ENCODE measurements at places on chromosomes 6 and 20.

GRCh38 chr20:35151736-35152135 is 4.6 kb upstream of the EDEM2 start:
- H3K27ac ChIP-seq: no peak overlapping the region
- H3K4me3 ChIP-seq: no peak overlapping the region
- no peaks in the 10 kb centered on the region for H3K27me3 ChIP-seq
- no peak for DNase-seq

DNA sequence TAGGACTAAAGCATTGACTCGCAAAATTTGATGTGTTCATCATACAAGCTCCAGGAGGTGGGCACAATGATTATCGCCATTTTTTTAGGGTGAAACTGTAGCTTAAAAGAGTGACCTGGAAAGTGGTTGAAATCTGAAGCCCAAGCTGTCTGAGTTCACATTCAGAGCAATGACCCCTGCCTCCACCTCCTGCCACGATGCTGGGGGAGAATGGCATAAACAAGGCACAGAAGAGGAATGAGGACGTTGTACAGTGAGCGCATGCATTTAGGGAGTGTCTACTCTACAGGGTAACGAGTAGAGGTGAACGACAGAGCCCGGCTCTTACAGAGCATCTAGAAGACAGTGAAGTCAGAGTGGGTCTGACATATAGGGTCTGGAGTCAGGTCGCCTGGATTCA is 37.2 kb downstream of the CNKSR3 start:
- H3K27me3 ChIP-seq: peaks cover 20% of the 10 kb centered on the region
- no peak for DNase-seq
- no peak overlapping the region for H3K27ac ChIP-seq
- no peak overlapping the region for H3K4me3 ChIP-seq
- no peaks in the 10 kb centered on the region for H3K36me3 ChIP-seq

GRCh38 chr20:36775196-36775595 is 1.6 kb upstream of the DSN1 start:
- DNase-seq: no peak
- peak overlapping the region; percentile 85 for H3K4me3 ChIP-seq
- H3K36me3 ChIP-seq: peaks cover 16% of the 10 kb centered on the region
- peak overlapping the region; percentile 87 for H3K27ac ChIP-seq

GRCh38 chr6:36608788-36609563 is 14.8 kb downstream of the SRSF3 start:
- H3K27ac ChIP-seq: peak overlapping the region; percentile 70
- no peaks in the 10 kb centered on the region for H3K27me3 ChIP-seq
- DNase-seq: no peak
- peaks cover 45% of the 10 kb centered on the region for H3K4me1 ChIP-seq
- peaks cover 99% of the 10 kb centered on the region for H3K36me3 ChIP-seq

GRCh38 chr6:147551976-147552375 is 43.5 kb downstream of the SAMD5 start:
- no peaks in the 10 kb centered on the region for H3K4me1 ChIP-seq
- no peak for DNase-seq
- H3K27ac ChIP-seq: no peak overlapping the region
- no peak overlapping the region for H3K4me3 ChIP-seq
- H3K27me3 ChIP-seq: no peaks in the 10 kb centered on the region

DNA sequence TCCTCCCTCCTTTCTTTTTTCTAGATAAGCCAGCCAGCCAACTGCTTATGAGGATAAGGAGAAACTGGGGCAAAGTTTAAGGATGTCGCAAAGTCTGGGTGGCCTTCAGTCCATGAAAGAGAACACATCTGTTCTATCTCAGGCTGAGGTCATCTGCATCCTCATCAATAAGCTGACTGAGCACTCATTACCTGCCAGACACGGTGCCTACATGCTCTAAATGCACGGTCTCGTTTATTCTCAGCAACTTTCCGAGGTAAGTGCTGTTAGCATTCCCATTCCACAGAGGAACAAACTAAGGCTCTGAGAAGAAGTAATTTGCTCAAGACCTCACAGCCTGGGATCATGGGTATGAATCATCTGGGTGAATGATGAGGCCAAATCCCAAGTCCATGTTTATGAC is 133.1 kb downstream of the BCAS1 start:
- no peaks in the 10 kb centered on the region for H3K27me3 ChIP-seq
- DNase-seq: no peak
- H3K4me1 ChIP-seq: peaks cover 21% of the 10 kb centered on the region
- H3K36me3 ChIP-seq: no peaks in the 10 kb centered on the region

- H3K27me3 ChIP-seq: peaks cover 17% of the 10 kb centered on the region
- peaks cover 3% of the 10 kb centered on the region for H3K4me1 ChIP-seq
- H3K4me3 ChIP-seq: no peak overlapping the region
- no peaks in the 10 kb centered on the region for H3K36me3 ChIP-seq
Measured at GRCh38 chr6:135108692-135109091, 54.1 kb upstream of the HBS1L start.

DNA sequence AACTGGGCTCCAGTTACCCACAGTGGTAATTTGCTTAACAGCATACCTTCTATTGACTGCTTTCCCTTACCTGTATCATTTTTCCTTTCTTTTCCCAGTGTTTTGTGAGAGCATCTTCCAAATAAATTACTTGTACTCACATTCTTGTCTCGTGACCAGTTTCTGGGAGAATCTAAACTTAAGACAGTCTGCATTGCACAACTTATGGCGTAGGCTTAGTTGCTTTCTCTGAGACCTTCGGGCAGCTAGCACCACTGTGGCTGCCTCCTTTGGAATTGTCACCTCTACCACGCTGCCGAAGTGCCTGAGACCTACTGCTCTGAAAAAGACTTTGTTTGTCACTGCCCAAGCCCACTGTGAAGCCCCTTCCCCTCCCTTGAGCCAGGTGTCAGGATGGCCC is 188.1 kb upstream of the BMP2 start:
- H3K4me3 ChIP-seq: no peak overlapping the region
- H3K36me3 ChIP-seq: no peaks in the 10 kb centered on the region
- H3K27ac ChIP-seq: no peak overlapping the region
- no peaks in the 10 kb centered on the region for H3K4me1 ChIP-seq
- no peaks in the 10 kb centered on the region for H3K27me3 ChIP-seq
- no peak for DNase-seq

- no peak overlapping the region for H3K4me3 ChIP-seq
- no peak overlapping the region for H3K27ac ChIP-seq
- peak; percentile 59 for DNase-seq
- H3K4me1 ChIP-seq: peaks cover 4% of the 10 kb centered on the region
- peaks cover 17% of the 10 kb centered on the region for H3K27me3 ChIP-seq
Measured at GRCh38 chr6:722077-722524, 29.2 kb upstream of the EXOC2 start.

GRCh38 chr6:43814865-43815264 is 44.9 kb downstream of the VEGFA start:
- no peak overlapping the region for H3K4me3 ChIP-seq
- peak overlapping the region; percentile 16 for H3K27ac ChIP-seq
- peaks cover 17% of the 10 kb centered on the region for H3K27me3 ChIP-seq
- H3K4me1 ChIP-seq: peaks cover 18% of the 10 kb centered on the region
- no peak for DNase-seq

- no peak overlapping the region for H3K4me3 ChIP-seq
- no peak overlapping the region for H3K27ac ChIP-seq
- peaks cover 15% of the 10 kb centered on the region for H3K4me1 ChIP-seq
- H3K27me3 ChIP-seq: no peaks in the 10 kb centered on the region
- no peak for DNase-seq
Measured at GRCh38 chr6:150492941-150493340, 106.7 kb upstream of the PLEKHG1 start.

DNA sequence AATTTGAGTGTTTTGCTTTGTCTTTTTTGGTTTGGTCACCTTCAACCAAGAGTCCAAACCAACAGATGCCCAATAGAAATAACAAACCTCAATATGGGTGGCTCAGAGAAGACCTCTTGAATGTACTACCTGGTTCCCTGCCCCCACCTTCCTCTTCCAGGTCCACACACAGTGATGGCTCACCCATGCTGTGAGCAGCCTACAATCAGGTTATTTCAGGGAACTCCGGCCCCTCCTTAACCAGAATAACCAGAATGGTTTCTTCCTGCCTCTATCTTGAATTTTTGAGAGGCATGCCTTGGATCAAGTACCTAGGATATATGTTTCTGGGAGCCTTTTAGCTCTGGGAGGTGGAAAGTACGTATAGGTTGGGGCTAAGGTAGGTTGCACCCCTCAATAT is 327.1 kb upstream of the PRDM1 start:
- no peaks in the 10 kb centered on the region for H3K36me3 ChIP-seq
- DNase-seq: no peak
- H3K27ac ChIP-seq: no peak overlapping the region
- no peak overlapping the region for H3K4me3 ChIP-seq

GRCh38 chr20:38752029-38752428 is 3.8 kb downstream of the ACTR5 start:
- no peak overlapping the region for H3K4me3 ChIP-seq
- no peaks in the 10 kb centered on the region for H3K27me3 ChIP-seq
- no peak for DNase-seq
- peaks cover 52% of the 10 kb centered on the region for H3K36me3 ChIP-seq
- H3K4me1 ChIP-seq: peaks cover 18% of the 10 kb centered on the region

DNA sequence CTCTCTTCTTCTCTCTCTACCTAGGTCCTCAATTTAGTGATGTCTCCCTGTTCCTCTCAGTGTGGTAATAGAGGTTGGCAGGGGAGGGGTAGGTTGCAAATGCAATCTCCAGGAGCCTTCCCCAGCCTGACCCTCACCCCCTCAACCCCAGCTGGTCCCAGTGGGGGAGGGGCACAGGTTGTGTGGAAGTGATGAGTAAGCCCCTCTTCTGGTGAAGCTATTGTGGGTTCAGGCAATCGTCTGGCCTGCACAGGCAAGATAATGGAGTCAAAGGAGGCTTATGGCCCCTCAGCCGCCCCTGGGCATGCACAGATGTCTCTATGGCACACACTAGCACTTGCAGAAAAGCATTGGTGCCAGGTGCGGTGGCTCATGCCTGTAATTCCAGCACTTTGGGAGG is 10.8 kb upstream of the ADA start:
- peak overlapping the region; percentile 44 for H3K27ac ChIP-seq
- H3K36me3 ChIP-seq: peaks cover 3% of the 10 kb centered on the region
- H3K27me3 ChIP-seq: no peaks in the 10 kb centered on the region

- no peak for DNase-seq
- H3K36me3 ChIP-seq: no peaks in the 10 kb centered on the region
- H3K4me3 ChIP-seq: no peak overlapping the region
- H3K27me3 ChIP-seq: peaks cover 12% of the 10 kb centered on the region
- H3K27ac ChIP-seq: no peak overlapping the region
Measured at GRCh38 chr6:34020807-34021553, 124.9 kb downstream of the GRM4 start.

DNA sequence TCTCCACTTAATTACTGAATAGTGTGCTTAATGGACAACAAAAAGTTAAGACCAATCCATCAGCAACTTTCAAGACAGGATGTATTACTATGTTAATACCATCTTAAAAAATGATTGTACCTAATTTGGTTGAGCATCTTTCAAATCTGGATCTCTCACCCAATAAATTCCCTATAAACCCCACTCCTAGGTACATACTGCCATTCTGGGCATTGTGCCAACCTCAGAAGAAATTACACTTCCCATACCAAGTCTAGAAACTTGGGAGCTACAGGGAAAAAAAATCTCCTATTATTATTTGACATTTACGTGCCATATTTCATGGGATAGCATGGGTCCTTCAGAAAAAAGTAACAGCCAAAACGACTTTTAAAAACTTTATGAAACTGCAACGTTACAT is 5.1 kb downstream of the SYNCRIP start:
- no peak for DNase-seq
- H3K27me3 ChIP-seq: no peaks in the 10 kb centered on the region
- H3K4me3 ChIP-seq: peak overlapping the region; percentile 92
- peak overlapping the region; percentile 24 for H3K27ac ChIP-seq
- H3K36me3 ChIP-seq: peaks cover 85% of the 10 kb centered on the region
- peaks cover 61% of the 10 kb centered on the region for H3K4me1 ChIP-seq

DNA sequence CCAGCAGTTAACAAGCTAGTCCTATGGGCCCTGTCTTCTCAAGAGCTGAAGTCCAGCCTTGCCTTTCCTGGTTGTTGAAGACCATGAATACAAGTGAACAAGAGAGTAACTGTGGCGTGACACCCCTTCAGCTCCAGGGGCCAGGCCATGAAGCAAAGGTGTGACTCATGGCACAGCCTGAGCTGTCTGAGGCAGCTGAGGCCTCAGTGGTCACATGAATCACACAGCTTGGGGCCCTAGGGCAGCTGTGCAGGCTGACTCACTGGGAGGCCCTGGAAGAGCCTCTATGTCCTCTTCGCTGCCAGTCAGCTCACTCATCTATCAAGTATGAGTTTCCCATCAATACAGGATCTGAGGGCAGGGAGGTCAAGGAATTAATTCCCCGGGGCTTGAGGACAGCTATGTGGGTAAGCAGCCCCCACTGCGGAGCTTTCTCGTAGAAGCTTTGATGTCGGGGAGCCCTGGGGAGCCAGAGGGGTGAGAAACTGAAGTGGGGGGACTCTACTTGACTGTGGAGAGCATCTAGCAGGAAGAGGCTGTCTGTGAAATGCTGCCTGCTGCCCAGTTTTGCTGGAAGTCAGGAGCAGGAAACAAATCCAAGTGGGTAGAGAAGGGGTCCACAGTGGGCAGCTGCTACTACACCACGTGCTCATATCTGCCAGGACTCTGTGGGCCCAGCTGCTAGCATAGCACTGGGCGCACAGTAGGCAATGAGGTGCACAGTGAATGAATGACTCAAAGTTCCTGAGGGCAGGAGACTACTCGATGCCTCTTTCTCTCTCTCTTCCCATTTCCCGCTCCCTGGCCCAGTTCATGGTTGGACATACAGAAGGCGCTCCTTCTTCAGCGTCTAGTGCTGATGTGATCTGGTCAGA is 13.7 kb upstream of the FAM83C start:
- H3K27me3 ChIP-seq: no peaks in the 10 kb centered on the region
- peaks cover 8% of the 10 kb centered on the region for H3K36me3 ChIP-seq
- peak overlapping the region; percentile 49 for H3K27ac ChIP-seq
- no peak overlapping the region for H3K4me3 ChIP-seq

- H3K27ac ChIP-seq: peak overlapping the region; percentile 94
- H3K4me3 ChIP-seq: peak overlapping the region; percentile 92
- H3K27me3 ChIP-seq: no peaks in the 10 kb centered on the region
- peaks cover 8% of the 10 kb centered on the region for H3K4me1 ChIP-seq
Measured at GRCh38 chr6:42890311-42891198, 11.1 kb downstream of the RPL7L1 start.

- DNase-seq: no peak
- H3K27ac ChIP-seq: no peak overlapping the region
- no peaks in the 10 kb centered on the region for H3K27me3 ChIP-seq
- no peak overlapping the region for H3K4me3 ChIP-seq
- no peaks in the 10 kb centered on the region for H3K4me1 ChIP-seq
Measured at GRCh38 chr6:90251295-90251992, 45.2 kb downstream of the BACH2 start.

GRCh38 chr6:41713159-41713649 is 22.2 kb downstream of the TFEB start:
- peaks cover 4% of the 10 kb centered on the region for H3K36me3 ChIP-seq
- peaks cover 42% of the 10 kb centered on the region for H3K4me1 ChIP-seq
- DNase-seq: no peak
- no peak overlapping the region for H3K27ac ChIP-seq
- H3K27me3 ChIP-seq: no peaks in the 10 kb centered on the region

GRCh38 chr6:125821825-125822281 is 31.1 kb downstream of the NCOA7 start:
- peaks cover 29% of the 10 kb centered on the region for H3K4me1 ChIP-seq
- no peak for DNase-seq
- H3K27me3 ChIP-seq: no peaks in the 10 kb centered on the region
- H3K36me3 ChIP-seq: peaks cover 12% of the 10 kb centered on the region

Measured in effector memory CD8-positive, alpha-beta T cell (primary cell).